ENCODE measurements at places on chromosomes 7 and 10. TPM values are rescaled to one million over a fixed set of nuclear protein-coding genes. Genes with fewer than 3 reads are reported as not detected.

DNA sequence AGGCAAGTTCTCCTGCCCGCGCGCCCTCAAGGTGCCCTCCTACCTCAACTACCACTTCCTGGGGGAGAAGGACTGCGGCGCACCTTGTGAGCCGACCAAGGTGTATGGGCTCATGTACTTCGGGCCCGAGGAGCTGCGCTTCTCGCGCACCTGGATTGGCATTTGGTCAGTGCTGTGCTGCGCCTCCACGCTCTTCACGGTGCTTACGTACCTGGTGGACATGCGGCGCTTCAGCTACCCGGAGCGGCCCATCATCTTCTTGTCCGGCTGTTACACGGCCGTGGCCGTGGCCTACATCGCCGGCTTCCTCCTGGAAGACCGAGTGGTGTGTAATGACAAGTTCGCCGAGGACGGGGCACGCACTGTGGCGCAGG is 1.4 kb downstream of the FZD1 start:
- no peak for DNase-seq

TMEM236 gene
- total RNA-seq, result 0.17 TPM

DNA sequence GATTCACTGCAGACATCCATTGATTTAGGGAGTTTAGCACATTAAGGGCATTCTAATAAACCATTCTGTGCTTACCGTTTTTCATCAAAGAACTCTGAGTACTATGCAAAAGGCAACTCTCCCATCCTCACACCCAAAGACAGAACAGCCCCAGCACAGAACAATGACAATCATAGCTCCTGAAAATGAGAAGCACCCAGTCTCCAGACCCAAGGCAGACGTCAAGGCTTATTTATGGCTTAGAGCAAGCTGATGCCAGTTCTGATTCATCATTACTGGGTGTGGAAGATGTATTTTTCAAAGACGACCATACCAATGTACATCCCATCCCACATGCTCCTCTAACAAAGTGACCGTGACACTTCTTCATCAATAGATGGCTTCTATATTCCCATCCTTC is 67.6 kb downstream of the OSBPL3 start:
- no peak for DNase-seq

GRCh38 chr7:142608630-142609428 is 140.4 kb upstream of the PRSS1 start:
- DNase-seq, result no peak

KLF6 gene
- total RNA-seq, result 205 TPM

VGF gene
- total RNA-seq, result not detected

RNLS gene
- total RNA-seq, result 2.7 TPM

SLC29A3 gene
- total RNA-seq, result 2.6 TPM

TMEM184A gene
- total RNA-seq, result 0.05 TPM

- DNase-seq, result no peak
These were observed 12.3 kb upstream of the PDCD4 start for GRCh38 chr10:110859206-110859972.

DNA sequence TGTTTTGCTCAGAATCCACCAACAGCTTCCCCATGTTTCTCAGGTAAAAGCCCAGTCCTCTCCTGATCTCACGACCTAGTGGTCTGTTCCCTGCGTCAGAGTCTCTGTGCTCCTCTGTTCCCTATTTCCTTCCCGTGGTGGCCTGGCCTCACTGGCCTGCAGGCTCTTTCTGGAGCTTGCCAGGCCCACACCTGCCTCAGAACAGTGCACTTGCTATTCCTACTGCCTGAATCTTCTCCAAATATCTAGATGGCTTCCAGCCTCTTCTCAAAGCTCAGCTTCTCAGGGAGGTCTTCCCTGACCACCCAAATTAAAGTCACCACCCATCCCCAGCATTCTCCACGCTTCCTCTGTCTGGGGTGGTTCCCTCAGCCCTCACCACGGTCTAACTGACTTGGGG is 165.3 kb downstream of the USP6NL start:
- DNase-seq, result no peak

- DNase-seq, result no peak
These were observed at the start of gene TMEM225B for GRCh38 chr7:99597762-99598501. TMEM225B (plus strand) TSS chr7:99598267; CDS start chr7:99604389, 6,122 bp downstream.

Data from dermis blood vessel endothelial cell (primary cell).